ENCODE measurements at places on chromosomes 3 and 15.

- DNase-seq = no peak
These were observed 247.7 kb downstream of the IL20RB start for GRCh38 chr3:137205394-137206045.

DNA sequence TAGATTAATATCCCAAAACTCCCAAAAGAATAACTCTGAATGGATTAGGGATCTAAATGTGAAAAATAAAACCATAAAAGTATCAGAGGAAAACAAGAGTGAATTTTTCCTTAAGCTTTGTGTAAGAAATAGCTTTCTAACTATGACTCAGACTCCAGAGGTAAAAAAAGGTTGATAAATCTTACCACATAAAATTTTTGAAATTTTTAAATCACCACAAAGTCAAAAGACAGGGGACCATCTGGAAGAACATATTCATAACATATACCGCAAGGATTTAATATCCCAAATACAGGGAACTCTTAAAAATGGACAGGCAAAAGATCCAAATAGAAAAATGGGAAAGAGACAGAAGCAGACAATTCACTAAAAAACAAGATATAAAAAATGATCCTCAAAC lies 145.0 kb downstream of the ARNT2 start:
- DNase-seq = no peak

GRCh38 chr3:141127344-141128125 lies 76.4 kb downstream of the SPSB4 start:
- DNase-seq = no peak

DNA sequence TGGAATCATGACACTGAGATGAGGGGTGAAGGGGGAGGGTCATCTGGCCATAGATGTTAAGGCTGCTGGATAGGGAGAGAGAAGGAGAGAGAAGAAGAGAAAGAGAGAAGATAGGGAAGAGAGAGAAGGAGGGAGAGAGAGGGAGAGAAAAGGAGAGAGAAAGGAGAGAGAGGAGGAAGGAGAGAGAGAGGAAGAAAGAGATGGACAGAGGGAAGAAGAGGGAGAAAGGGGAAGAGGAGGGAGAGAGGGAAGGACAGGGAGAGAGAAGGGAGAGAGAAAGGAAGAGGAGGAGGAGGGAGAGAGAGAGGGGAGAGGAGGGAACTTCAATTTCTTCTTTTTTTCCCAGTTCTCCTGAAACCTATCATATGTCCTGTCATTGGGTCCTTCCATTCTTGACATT lies 15.1 kb upstream of the RBP1 start:
- DNase-seq = no peak

DNA sequence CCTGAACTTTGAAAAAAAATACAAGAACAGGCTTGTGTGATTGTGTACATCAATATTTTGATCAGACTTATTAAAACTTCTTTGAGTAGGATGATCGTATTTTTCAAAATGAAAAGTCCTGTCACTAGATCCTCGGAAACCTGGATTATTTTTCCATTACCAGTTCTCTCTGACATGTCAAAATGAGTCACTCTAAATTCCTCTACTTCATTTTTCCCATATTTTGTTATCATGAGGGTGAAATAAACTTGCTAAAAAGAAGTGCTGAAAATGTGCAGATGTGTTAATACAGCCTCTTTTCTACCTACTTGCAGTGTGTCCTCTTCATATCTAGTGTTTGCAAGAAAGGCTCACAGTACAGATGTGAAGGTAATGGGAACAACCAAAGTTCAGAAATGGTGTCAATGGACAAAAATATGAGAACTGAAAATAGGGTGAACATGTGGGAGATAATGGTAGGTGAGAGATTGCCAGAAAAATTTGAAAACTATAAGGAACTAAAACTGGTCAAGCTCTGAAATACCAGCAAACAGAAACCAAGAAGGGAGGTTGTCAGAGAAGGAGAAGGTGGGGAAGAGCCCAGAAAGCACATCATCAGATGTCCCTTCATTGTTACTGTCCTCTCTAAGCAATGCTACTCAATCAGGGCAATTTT lies 108.2 kb downstream of the EOMES start:
- no peak for DNase-seq

DNA sequence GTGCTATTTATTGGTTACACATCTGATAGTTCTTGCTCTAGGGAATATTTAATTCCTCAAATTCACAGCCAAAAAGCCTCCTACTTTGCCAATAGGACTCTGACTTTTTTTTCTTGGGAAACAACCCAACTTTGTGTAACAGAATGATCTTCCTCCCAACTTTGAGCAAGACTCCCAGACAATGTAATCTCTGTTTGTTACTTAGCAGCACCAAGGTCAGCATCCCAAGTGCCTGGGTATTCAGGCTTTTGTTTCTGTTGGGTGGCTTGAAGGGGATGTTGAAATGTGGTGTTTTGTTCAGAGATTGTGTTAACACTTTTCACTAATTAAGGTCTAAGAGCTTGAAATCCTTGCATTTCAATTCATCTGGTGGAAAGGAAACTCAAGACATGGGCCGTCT lies 115.8 kb downstream of the ADAMTS9 start:
- no peak for DNase-seq

DNA sequence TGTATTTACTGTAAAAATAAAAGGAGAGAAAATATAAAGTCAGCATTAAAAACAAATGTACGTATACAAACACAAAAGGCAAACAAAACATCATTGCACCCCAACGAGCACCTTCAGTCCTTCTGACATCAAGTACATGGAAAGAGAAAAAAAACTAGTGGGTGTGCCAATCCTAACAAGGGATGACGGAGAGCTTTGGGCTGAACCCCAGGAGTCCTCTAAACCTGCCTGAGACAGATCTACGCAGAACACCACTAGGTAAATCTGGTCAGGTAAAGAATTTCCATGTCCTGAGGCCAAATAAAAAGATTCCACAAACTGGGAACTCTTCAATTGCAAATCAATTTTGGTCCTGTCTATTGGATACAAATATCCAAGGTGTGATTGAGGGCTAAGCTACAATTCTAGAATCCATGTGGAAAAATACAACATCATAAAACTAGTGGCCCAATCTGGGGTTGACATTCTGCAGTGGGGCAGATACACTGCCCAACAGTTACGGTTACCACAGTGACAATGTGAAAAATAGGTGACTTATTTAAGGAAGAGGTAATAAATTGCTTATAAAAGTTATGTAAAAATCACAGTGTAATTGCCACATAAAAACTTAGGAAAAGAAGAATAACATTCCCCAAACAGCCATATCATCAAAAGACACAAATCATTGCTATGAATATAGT lies 14.2 kb downstream of the IFT80 start:
- no peak for DNase-seq

- no peak for DNase-seq
These were observed 24.1 kb downstream of the SLC28A1 start for GRCh38 chr15:84908564-84908963.

GRCh38 chr3:52730681-52731080 lies 24.8 kb downstream of the SPCS1 start:
- no peak for DNase-seq

DNA sequence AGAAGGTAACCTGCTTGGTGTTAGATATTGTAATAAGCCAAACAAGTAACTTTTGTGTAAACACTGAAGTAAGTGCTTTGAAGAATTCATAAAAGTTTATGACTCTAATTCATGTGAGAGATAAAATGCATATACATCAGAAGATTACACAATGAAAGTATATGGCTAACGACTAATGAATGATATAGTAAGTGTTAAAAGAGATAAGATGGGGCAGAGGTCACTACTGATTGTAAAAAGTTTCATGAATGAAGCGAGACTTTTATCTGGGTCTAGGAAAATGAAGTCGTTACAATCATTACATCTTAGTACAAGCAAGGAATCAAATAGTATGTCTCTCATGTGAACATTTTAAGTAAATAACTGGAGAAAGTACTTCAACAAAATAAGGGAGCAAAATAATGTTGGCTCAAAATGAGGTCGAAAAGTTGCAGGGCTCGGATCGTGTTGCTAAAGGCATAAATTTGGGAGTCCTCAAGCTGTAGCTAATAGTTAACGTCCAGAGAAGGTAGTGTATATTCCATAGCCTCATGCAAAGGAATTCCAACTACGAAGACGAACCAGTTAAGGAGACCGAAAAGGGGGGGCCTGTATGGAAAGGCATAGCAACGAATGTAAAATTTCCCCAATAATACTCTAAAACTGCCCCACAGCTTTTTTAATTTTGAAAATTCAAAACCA lies 984 bp upstream of the DUT start:
- no peak for DNase-seq

GRCh38 chr3:117818592-117818991 lies 1109.0 kb downstream of the TUSC7 start:
- DNase-seq = no peak

GRCh38 chr15:74787251-74788041 lies 5.6 kb downstream of the CSK start:
- no peak for DNase-seq

- no peak for DNase-seq
These were observed 210.8 kb downstream of the CHST2 start for GRCh38 chr3:143330296-143330868.

- DNase-seq = no peak
These were observed 24.3 kb downstream of the VIPR1 start for GRCh38 chr3:42526616-42527367.

- no peak for DNase-seq
These were observed 1.8 kb downstream of the APBA2 start for GRCh38 chr15:28887339-28888174.

- no peak for DNase-seq
These were observed 49.9 kb downstream of the CACNA1D start for GRCh38 chr3:53544357-53544756.
